Cortex of kidney (tissue), 1 donor: ENCODE measurements at places on chromosomes 3 and 15.

DNA sequence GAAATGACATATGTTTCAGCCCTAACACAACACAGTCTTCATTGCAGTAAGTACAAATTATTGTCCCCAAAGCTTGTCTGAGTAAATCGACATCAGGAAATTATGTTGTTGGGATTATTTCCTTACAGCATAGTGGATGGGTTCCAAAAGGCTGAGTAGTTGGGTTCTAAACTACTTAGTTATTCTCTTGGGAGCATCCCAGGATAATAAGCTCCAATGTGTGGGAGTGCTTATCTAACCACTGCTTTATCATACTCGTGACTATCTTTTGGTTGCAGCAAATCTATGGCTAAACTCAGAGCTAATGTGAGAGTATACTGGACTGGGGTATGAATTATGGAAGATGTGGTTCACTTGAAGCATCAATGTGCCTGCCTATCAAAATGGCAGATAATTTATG is 128.5 kb downstream of the RBMS3 start:
- DNase-seq: no peak

DNA sequence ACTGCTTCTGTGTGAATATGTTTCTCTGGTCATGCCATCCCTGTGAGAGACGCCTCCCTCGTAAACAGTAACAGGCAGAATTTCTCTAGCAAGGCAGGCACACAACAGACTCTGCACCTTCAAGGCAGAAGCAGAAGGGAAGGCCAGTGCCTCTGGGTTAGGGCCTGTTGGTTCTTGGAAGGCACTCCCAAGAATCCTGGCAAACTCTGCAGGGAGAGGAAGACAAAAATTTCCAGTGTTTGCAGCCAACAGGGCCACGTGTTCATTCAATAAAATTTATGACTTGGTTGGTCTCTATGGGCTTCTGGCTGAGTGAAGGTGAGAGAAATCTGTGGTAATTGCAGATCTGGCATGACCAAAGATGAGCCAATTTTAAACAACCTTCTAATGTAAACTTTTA is 39.3 kb downstream of the NFKBIZ start:
- no peak for DNase-seq

DNA sequence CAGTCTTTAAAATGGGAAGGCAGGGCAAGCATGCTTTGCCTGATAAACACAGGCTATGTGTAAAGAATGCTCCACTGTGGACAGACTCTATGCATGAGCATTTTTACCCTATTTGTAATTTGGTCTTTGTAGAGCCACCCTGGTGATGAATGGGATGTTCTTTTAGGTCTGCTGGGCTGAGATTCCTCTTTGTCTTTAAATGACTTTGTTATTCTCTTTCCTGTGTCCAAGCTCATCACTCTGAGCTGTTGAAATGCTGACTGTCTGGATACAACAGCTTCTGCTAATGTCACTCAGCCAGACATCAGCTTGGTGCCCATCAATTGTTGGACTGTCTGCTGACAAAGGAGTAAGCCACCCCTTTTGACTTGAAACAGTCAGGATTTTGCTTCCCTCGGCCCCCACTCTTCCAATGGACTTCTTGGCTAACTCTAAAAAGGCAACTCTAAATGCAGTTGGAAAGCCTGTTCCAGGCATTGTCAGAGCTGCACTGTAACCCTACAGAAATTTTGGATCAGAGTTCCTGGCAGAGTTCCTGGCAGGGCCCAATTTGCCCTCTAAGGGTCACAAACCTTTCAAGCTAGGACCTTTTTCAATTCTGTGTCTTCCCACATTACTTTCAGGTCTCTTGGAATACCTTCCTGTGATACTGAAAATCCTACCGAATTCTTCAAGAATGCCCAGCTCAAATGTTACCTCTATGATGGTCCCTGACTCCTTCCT is 40.5 kb upstream of the EIF1B start:
- DNase-seq: no peak

- DNase-seq: no peak
These were observed 449.7 kb downstream of the FOXP1 start for GRCh38 chr3:71133865-71134264.

DNA sequence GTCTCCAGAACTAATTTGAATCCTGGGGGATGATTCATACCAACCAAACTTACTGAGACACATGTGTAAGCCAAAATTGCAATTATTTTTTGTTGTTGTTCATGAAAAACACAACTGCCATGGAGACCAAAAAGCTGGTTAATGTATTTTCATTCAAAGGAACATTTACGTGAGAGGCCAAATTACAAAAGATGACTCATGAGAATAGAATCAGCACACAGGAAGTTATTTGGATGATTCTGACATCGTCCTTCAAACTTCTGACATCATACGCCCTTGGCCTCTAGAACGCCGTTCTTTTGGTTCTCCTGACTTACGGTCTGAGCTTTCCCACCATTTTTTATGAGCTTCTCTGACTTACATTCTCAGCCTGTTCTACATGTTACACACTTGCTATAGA is 3.0 kb upstream of the ZNF280D start:
- DNase-seq: no peak

DNA sequence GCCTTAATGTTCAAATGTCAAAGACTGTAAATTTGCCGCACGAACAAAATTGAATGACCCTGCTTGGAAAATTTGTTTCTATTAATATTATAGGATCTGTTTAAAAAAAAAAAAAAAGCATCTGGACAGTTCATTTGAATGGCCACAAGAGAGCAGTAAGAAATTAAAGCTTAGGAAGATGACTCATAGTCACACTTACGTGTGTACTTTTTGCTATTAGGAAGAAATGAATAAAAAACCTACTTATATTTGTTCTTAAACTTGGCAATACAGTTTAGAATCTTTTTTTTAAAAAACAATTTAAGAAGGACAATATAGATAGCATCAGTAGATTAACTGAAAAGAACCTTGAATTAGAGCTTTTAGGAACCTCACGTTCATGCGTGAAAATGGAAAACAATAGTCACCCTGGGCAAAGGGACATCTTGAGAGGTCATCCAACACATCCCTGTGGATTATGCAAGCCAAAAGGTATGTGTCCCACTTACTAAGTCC is 621.8 kb downstream of the MECOM start:
- DNase-seq: no peak

- DNase-seq: no peak
These were observed 37.2 kb downstream of the MYO5A start for GRCh38 chr15:52491472-52491871.

- DNase-seq: no peak
These were observed 4.3 kb downstream of the ISL2 start for GRCh38 chr15:76340803-76341365.

DNA sequence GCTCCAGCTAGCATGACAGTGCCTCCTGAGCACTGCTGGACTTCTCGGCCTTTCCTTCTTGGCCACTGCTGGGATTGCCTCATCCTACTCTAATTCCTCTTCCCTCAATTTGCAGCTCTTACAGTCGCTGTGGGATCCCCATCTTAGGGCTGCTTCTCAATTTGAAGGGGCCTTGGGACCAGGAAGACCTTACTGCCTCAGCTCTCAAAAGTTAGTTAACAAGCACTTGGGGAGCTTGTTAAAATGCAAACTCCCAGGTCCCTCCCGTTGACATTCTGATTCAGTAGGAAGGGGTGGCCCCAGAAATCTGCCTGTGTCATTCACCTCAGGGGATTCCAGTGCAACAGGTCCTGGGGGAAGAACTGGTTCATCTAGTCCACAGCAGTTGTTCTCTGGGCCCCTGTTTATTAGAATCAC is 14.8 kb downstream of the BDH1 start:
- DNase-seq: no peak

DNA sequence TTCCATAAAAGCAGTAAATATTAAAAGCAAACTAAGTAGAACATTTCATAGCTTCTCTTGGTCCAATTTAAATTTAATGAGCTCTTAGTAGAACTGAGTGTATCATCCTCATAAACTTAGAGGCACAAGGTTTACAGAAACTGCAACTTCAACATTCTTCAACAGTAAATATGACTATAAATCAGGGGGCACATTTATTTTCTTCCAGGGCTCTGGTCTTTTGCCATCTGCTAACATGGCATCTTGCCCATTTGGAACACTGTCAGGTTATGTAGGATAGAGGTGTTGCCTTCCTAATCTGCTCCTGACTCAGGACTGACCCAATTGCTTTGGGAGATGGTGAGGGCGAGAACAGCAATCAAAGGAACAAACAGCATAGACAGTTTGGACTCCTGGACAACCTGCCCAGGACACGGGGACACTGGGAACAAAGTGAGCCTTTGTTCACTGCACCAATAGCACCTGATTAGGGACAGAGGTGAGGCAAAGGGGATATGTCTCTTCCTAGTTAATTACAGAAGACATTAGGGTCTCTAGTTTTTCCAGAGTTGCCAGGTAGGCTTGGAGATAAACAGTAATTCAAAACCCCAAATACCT is 610.2 kb upstream of the ROBO2 start:
- DNase-seq: no peak

GRCh38 chr3:18766974-18767373 is 341.8 kb upstream of the SATB1 start:
- DNase-seq: no peak

DNA sequence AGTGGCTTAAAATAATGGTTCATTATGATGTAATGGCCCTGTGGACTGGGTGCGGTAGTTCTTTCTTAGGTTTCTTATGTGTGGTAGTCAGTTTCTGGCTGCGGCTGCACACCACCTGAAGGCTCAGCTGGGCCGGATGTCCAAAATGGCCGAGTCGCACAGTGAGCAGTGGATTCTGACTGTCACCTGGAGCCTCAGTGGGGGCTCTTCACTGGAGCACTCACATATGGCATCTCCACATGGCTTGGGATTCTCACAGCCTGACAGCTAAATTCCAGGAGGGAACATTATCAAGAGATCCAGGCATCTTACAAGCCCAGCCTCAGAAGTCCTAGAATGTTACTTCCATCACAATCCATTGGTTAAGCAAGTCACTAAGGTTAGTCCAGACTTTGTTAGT is 26.8 kb upstream of the ALDH1L1 start:
- no peak for DNase-seq

DNA sequence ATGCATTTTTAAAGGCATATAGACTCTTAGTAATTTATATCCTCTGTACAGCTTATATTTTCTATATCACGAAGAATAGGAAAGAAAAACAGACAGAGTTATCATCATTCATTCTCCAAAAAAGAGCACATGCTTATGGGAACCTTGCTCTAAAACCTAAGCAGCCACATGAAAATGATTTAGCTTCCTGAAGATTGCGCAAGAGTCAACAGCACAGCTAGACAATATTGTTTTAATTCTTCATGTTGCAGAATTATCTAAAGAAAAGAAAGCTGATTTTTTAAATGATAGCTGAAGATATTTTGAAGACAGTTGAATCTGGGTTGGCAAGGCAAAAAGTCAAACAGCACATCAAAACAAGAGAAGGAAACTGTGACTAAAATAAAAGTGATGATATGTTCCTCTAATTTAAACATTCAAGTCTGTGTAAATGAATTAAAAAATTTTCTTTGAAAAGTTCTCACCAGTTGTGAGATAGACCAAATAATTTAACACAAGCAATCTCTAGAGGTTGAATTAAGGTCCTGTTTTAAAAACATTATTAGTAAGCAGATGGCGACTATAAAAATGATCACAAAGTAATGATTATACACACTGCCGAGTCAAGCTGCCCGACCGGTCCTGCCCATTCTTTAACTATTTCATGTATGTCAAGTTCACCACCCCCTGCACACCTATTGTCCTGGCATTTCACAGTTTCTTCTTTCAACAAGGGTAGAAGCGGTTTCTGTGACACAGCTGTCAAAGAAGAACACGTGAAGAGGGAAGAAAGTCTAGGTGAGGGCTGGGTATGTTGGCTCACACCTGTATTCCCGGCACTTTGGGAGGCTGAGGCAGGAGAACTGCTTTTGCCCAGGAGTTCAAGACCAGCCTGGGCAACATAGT is 74.2 kb upstream of the BHLHE40 start:
- no peak for DNase-seq

DNA sequence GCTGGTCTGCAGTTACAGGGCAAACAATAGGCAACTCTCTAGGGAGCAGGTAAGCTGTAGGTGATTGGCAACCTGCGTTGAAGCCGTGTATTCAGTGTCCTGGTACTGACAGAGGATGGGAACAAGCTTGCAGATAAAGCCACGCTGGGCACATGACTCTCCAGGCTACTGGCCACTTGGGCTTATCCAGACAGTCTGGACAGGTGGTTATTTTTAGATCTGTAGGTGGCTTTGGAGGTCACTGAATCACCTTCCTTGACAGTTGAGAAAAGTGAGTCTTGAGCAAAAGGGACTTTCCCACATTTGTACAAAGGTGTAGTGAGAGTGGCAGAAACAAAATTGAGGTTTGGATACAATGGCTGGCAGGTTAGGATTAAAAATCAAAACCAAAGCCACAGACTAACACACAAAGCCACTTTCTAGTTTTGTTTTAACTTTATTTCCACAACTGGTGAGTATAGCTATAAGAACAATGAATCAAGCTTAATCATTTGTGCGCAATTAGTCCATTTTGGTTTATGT is 22.3 kb upstream of the IL1RAP start:
- DNase-seq: no peak

- no peak for DNase-seq
These were observed 39.6 kb downstream of the CORO2B start for GRCh38 chr15:68618394-68618793.

GRCh38 chr15:77542491-77543001 is 90.2 kb downstream of the LINGO1 start:
- DNase-seq: no peak

DNA sequence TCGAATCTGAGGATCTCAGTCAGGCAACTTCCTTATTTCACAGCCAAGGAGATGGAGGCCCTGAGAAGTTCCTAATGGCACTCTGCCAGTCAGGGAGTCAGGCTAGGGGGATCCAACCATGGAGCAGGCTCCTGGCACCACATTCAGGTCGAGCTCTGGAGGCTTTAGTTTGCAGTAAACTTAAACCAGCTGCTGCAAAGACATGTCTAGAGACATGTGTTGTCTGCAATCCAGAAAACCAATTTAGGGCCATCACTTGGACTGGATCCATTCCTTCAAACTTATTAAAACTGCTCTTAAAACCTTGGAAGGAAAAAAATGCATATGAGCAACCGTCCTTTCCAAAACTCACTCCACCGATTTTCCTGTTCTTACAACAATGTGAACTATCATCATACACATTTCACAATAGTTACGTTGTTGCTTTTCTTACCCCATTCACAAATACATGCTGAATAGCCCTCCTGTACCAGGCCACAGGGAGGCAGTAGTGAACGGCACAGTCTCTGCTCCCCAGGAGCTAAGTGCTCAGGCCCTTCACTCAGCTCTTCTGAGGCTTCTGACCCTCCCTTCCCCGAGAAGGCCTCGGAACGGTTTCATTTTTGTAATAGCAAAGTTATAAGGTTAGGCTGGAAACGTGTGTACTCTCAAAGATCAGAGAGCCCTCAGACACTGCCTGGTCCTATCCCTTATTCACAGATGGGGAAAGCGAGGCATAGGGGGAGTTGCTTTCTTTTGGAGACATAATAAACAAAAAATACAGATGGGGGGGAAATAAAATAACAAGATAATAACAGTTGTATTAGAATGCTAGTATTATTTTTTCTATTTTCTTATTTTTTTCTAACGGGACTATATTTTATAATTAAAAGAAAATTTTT is 20.1 kb downstream of the RFT1 start:
- no peak for DNase-seq

- DNase-seq: no peak
These were observed 65.4 kb downstream of the ABI3BP start for GRCh38 chr3:100927775-100928174.
